ENCODE measurements at places on chromosomes 16 and 17.

- no peak for DNase-seq
These were observed 4.3 kb downstream of the TSR3 start for GRCh38 chr16:1347286-1347855.

DNA sequence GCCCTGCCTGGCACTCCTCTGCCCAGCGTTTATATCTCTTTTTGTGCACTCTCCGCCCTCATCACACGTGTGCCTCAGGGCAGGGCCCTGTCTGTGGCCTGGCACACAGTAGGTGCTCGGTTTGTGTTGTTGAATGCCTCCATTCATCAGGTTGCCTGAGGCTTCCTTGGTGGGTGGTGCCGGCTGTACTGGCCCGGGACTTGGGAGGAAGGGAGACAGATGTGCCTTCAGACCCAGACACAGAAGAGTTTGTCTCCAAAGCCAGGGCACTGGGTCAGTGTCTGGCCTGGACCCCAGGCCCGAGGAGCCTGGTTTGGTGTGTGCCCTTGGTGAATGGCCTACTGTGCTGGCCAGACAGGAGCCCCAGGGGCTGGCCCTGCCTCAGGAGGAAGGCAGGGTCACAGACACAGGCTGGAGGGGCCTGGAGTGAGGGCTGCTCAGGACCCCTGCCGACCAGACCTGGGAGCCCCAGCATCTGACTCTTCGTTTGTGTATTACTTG is 71.6 kb downstream of the RAI1 start:
- no peak for DNase-seq

DNA sequence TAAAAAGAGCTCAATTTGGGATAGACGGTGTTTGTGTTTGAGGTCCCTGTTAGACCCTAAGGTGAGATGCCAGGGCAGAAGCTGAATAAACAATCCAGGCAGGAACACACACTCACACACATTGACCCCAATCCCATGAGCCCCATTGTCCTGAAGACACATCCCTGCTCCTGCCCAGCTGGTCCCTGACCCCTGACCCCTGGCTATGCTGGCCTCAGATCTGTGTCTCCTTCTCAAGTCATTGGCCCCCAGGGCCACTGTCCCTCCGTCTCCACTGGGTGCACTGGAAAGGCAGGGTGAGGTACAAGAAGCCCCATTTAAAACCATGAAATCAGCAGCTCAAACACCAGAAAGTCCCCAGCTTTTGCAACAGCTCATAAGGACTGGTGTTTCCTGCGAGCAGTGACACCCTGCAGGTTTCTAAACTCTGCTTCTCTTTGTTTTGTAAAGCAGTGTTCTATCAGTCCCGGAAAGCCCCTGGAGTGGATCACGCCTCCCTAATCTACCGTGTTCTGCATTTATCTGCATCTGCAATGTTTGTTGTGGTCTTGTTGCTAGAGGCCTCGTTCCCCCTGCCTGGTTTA is 18.0 kb upstream of the ASGR2 start:
- DNase-seq = no peak

GRCh38 chr17:33667052-33667509 is 374.0 kb upstream of the ASIC2 start:
- no peak for DNase-seq

DNA sequence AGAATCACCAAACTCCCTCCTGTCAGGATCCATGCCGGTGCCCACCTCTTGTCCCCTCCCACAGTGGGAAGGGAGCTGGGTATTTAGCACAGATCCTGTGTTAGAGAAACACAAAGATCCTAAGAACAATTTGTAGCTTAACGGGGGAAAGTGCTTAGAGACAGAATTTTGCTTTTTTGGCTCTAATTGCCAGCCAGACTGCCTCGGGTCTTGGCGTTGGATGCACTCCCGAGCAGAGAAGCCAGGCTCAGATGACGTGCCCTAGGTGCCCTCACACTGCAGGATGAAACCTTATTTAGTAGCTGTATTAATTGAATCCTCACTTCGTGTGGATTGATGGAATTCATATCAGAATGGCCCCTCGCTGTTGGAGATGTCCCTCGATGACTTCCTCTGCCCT is 22.5 kb upstream of the MAF start:
- DNase-seq = no peak

GRCh38 chr17:15507001-15507400 is 39.6 kb upstream of the CDRT4 start:
- DNase-seq = no peak

DNA sequence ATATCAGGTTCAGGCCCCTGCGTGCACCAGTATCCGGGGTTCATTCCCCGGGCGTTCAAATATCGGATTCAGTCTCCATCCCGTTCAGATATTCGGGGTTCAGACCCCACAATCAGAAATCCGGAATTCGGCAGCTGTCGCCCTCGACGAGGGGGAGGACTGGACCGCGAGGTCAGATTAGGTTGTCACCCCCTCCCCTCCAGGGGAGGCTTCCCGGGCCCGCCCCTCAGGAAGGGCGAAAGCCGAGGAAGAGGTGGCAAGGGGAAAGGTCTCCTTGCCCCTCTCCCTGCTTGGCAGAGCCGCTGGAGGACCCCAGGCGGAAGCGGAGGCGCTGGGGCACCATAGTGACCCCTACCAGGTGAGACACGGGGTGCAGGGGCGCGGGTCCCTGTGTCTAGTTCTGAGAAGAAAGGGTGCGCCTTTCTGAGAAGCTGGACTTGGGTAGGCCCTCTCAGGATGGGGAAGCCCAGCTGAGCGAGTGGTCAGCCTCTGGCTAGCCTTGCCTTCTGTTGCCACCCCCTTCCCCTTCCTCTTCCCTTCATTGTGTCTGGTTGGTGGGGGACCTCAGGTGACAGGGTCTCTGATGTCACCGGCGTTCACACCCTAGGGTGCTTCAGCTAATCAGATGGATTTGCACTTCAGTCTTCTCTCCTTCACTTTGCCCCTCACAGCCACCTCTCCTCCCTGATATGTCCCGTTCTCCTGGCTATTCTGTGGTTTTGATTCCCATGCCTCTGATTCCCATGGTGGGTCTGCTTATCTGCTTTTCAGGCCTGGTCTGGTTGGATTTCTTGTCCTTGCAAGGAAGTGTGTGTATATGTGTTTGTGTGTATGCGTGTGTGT is 844 bp downstream of the TAOK2 start:
- no peak for DNase-seq

GRCh38 chr16:84585467-84585866 is 32.4 kb downstream of the COTL1 start:
- DNase-seq = no peak

DNA sequence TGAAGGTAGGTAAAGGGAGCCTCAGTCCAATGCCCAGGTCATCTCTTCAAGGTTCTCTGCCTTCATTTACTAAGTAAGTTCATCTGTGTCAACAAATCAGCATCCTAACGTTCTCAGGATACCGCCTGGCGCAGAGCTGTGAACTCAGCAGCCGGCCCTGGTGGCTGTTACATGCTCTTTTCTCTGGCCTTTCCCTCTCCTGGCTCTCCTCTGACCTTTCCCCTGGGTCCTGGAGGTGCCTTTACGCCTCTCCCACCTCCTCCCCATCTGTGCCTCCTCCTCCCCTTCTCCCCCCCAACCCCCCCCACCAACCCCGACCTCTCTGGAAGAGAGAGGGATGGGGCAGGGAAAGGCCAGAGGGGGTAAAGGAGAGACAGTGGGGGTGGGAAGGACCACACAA is 19.5 kb downstream of the COTL1 start:
- no peak for DNase-seq

DNA sequence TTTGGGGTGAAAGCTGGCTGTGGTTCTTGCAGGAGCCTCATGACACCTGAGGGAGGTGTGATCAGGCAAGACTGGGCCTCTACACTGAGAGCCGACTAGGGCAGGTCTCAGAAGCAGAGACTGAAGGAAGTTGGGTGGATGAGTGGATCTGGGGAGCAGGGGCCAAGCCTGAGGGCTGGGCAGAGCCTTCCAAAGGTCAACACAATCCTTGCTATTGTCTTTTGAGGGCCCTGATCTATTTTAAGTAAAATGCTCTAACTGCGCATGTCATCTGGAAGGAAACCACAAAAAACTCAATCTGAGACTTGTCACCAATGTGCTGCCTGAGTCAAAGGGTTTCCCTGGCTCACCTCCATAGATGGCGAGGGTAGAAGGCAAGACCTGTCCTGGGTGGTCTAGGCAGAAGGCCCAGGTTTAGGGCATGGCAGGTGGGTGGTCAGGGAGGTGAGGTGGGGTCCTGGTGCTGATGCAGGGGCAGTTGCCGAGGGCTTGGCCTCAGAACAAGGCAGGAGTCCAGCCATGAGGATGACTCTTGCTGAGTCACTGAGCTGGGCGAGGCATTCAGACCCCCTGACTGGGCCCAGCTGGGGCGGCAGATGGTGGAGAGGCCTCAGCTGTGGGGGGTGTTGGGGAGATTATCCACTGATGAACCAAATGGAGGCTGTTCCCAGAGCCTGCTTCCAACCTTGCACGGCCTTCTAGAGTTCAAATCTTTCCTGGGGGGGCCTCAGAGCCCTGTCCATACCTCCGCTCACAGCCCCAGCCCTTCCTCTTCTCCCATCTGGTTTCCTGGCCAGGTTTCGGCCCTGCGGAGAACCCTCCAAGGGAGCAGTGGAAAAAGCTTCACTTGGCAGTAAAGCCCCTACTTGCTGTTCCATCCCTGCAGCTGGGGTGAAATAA is 5.1 kb downstream of the MVP start:
- DNase-seq = no peak

DNA sequence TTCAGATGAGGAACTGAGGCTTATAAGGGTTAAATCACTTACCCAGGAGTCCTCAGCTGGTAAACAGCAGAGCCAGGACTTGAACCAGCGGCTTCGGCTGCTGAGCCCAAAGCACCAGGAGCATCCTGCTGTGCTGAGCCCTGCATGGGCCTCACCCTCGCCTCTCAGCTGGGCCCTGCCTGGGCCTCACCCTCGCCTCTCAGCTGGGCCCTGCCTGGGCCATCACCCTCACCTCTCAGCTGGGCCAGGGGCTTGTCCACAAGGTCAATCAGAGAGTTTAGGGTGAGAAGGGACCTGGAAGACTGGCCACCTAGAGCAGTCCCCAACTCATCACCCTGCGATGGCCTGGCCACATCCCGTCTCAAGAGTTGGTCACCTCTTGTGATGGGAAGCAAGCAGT is 4.2 kb downstream of the STAC2 start:
- DNase-seq = no peak

GRCh38 chr17:80513892-80514291 is 30.7 kb upstream of the RPTOR start:
- DNase-seq = no peak

GRCh38 chr17:5049314-5049841 is 14.2 kb upstream of the SLC52A1 start:
- no peak for DNase-seq

- no peak for DNase-seq
These were observed 75.2 kb upstream of the GSE1 start for GRCh38 chr16:85537795-85538401.

- DNase-seq = no peak
These were observed 121.4 kb downstream of the BANP start for GRCh38 chr16:88072571-88073001.

- no peak for DNase-seq
These were observed 9.6 kb upstream of the ZFHX3 start for GRCh38 chr16:73057291-73058210.

DNA sequence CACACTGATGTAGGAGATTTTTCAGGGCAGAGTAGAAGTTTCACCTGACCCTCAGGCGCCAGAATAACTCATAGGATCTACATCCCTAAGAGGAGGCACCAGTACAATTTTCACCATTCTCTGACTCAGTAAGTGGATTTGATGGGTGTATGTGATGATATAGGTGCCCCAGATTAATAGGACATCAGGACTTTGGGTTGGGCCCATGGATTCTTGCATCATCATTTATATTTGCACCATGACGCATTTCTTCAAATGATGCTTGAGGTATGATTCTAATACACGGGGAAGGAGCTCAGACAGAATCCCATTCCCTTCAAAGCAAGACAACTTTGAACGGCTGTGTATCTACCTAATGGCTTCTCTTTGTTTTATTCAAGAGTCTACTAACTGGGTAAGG is 173.2 kb downstream of the TMEM114 start:
- no peak for DNase-seq

GRCh38 chr17:41885733-41886132 is 20.5 kb upstream of the KLHL11 start:
- DNase-seq = no peak

DNA sequence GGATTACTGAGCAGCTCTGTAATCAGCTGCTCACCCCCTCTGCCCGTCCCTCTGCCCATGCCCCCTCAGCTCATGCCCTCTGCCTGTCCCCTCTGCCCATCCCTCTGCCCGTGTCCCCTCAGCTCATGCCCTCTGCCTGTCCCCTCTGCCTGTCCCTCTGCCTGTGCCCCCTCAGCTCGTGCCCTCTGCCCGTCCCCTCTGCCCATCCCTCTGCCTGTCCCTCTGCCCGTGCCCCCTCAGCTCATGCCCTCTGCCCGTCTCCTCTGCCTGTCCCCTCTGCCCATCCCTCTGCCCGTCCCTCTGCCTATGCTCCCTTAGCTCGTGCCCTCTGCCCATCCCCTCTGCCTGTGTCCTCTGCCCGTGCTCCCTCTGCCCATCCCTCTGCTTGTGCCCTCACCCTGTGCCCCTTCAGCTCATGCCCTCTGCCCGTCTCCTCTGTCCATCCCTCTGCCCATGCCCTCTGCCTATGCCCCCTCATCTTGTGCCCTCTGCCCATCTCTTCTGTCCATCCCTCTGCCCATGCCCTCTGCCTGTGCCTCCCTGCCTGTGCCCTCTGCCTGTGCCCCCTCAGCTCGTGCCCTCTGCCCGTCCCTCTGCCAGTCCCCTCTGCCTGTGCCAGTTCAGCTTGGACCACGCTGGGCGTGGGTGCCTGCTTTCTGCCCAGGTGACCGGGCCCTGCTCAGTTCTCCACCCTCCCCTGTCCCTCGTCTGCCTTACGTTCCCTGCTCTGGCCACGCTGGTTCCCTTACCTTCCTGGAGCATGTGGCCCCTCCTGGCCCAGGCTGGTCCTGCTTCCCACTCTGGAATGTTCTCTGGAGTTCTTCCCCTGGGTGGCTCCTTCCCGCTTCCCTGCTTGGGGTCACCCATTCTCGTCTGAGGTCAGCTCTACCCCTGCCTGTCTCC is 97.6 kb downstream of the NPIPB11 start:
- DNase-seq = no peak

DNA sequence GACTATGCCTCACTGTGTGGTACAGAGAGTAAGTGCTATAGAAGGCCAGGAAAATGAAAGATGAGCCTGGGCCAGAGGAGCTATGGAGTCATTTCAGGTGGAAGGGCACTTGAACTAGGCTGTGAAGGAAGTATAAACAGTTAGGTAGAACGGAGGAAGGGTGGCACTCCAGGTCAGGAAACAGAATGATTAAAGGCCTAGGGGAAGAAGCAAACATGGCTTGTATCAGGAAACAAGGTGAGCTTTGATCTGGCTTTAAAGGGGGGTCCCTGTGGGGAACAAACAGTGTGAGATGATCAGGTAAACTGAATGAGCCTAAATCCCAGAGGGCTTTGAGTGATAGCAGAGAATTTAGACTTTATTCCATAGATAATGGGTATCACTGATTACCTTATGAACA is 16.9 kb downstream of the MAP3K3 start:
- DNase-seq = no peak

DNA sequence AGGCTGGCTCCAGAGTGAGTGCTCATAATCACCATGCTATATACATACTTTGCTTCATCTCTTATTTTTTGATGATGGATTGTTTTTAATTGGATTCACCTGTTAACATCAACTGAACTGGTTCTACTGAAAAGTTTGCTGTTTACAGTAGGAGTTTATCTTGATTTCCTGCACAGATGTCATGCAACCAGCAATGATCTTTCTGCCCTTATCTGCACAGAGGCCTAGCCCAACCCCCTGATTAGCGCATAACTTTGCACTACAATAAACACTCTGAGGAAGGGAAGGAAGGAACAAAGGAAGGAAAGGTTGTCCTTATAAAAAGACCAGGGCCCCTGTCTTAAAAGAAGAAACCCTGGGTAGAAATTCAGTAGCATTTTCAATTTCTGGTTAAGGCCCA is 152.9 kb downstream of the RGS9 start:
- DNase-seq = no peak

GRCh38 chr17:36682773-36683172 is 81.4 kb downstream of the MRM1 start:
- DNase-seq = no peak

Data from left renal cortex interstitium (tissue), 4 donors.